T-helper 1 cell treated with Interleukin-12 subunit alpha and Interleukin-12 subunit beta and Interleukin-4 antibody, amounts not matched to agents 30 ng/mL and 1 ng/mL, for 36 hours (primary cell): ENCODE measurements at places on chromosomes 3 and 15. TPM values are rescaled to one million over a fixed set of nuclear protein-coding genes. Genes with fewer than 3 reads are reported as not detected.

NANOGP8 gene
- total RNA-seq = not detected in 2 replicates

LMCD1 gene
- total RNA-seq = 0.39 and 0.59 TPM in 2 replicates

CHDH gene
- total RNA-seq = 0.64 and 0.93 TPM in 2 replicates

PSMA4 gene
- total RNA-seq = 288 and 289 TPM in 2 replicates

SKOR1 gene
- 0.22 TPM in 2 replicates for total RNA-seq

PLSCR2 gene
- 0.71 and 1.1 TPM in 2 replicates for total RNA-seq

CDCP1 gene
- total RNA-seq = 2.1 and 2.7 TPM in 2 replicates

PTX3 gene
- total RNA-seq = not detected in 2 replicates

DOCK3 gene
- 1.5 and 1.6 TPM in 2 replicates for total RNA-seq

AZI2 gene
- 51.9 and 59.3 TPM in 2 replicates for total RNA-seq

SLC15A2 gene
- 2.2 and 5.7 TPM in 2 replicates for total RNA-seq

FETUB gene
- not detected in 2 replicates for total RNA-seq

CEP152 gene
- total RNA-seq = 21.4 and 25.0 TPM in 2 replicates

C3orf49 gene
- total RNA-seq = not detected in 2 replicates
